ENCODE measurements at places on chromosomes 2 and 18.

- DNase-seq: no peak
Observed at GRCh38 chr2:190984595-190984994, 29.4 kb downstream of the STAT1 start.

DNA sequence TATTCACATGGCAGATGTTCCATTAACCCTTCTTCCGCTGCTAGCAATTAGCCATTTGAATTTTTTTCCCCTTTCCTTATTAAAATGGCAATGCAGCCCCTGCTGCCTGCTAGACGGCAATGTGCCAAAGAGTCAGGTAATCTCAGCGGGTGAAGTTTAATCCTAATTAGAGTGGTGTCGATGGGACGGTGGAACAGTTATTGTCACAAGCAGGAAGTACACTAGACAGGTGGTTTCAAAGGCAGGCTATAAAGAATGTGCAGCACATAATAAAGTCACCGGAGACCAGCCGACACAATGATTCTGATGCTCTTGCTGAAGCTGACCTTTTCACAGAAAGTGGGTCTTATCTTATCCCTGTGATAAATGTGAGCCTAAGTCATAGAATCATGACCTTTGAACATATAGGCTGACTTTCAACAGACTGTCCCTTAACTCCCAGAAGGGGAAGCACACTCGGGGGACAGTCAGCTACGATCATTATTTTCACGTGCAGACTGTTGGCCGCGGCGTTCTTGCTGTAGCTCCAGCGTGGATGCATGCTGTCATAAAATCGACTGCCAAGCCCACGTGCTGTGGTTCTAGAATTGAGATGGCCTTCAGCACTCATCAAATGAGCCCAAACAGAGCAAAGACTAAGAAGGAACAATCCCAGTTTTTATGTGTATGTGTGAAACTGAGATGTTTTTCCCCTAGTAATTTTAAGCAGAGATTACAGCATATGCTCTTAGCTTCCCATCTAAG, 926.2 kb upstream of the SOX11 start:
- no peak for DNase-seq

DNA sequence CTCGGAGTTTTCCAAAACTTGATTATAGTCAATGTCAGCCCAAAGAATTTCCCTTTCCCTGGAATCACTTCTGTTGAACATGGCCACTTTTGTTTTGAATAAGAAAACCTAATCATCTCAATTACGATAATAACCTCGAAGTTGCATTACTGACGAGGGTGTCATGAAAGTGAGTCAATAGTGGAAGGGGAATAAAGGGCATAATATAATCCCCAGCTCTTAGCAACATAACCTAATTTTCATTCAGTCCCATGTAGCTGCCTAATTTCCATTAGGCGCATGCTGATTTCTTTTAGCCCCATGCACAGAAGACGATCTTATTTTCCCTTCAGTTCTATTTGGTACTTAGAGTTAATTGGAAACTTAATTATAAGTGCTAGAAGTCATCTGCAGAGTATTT, 51.1 kb upstream of the RAPH1 start:
- no peak for DNase-seq

GRCh38 chr2:239287461-239287860, 113.4 kb downstream of the HDAC4 start:
- no peak for DNase-seq

- no peak for DNase-seq
Observed at GRCh38 chr2:201788371-201788770, 7.6 kb upstream of the ALS2 start.

DNA sequence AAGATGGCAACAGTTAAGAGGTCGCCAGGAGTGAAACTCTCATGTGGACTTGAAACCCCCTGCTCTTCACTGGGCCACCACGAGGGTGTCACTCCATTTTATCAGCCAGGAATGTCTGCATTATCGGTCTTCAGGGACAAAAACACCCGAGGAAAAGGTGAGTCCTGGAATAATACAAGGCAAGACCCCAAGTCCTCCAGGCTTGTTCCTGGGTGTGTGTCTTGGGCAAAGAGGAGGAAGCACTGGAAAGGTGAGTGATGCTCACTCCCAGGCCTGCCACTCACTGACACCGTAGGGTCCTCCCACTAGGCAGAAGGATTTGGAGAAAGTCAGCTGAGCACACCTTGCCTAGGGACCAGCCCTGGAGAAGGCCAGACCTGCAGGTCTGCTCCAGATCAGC, 86.9 kb downstream of the LOXHD1 start:
- DNase-seq: no peak

DNA sequence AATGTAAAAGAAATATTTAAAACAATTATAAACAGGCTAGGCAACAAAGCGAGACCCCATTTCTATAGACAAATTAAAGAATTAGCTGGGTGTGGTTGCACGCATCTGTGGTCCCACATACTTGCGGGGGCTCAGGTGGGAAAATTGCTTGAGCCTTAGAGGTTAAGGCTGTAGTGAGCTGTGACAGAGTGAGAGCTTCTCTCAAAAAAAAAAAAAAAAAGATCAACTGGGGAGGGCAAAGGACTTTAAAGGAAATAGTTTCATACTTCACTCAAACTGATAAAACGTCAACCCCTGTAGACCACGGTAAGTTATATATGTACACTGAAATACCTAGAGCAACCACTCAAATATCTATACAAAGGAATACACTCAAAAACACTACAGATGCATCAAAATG, 37.5 kb downstream of the MGAT4A start:
- no peak for DNase-seq

All from stimulated activated CD4-positive, alpha-beta T cell treated with anti-CD3 and anti-CD28 coated beads, Interleukin-4, amount 100 ng/mL, for 48 hours (primary cell).